ENCODE measurements at places on chromosomes 5 and 9.

DNA sequence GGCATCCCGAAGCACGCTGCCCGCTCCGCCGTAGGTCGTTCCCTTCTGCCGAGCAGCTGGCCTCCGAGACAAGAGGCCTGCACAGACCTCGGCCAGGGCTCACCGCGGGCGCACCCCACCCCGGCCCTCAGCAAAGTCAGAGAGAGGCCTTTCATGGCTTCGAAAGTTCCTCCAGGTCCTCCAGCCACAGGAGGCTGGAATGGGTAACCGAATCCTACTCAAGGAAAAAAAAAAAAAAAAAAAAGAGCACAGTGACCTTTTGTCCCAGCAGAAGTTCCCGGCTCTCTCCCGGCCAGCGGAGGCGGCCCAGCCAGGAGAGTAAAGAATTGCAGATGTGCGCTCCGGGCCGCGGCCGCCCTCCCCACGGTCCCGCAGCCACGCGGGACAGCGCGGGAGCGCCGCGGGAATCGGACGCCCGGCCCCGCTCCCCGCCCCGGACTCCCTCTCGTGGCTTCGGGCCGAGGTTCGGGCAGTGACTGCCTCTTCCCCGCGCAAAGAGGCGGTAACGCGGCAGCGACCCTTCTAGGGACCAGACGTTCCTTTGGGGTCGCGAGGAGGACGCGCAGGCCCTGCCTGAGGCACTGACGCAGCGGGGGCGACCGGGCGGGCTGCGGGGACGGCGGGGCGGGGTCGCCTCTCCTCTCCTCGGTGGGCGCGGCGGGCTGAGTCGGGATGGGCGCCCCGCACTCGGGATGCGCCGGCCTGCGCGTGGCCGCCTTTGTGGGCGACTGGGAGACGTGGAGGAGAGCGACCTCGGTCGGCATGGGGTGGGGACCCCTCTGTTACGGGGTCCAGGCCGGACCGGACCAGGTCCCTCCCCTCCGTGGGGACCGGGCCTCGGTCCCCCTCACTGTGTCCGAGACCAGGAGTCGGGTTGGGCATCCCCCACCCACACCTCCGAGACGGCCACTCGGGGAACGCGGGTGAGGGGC, 754 bp downstream of the GFPT2 start:
- DNase-seq, result no peak

DNA sequence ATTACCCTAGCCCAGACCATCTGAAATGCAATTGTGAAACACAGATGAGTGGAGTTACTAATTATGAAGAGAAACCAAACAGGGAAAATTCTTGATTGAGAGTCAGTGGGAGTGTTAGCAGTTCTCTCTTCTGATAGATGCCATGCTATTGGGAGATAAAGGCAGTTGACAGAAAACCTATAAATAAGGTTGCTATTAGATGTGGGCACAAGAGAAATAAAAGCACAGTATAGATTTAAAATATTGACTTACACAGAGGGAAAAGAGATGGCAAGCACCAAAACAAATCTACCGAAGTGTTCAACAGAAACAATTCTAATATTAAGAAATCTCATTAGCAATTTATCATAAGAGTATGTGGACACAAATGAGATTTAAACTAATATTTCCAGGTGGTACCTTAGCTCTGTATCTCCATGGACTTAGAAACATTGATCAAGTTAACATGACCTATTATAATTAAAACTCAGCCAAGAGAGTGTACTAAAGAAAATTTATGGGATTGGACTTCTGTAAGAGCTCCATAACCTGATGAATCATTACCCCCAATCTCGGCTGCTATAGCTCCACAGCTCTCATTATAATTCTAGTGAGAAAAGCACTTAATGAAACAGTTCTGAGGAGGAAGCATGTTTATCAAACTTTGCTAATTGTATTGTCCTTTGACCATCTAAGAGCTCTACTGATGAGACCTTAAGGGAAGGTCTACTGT, 665.0 kb upstream of the RIOK2 start:
- no peak for DNase-seq

DNA sequence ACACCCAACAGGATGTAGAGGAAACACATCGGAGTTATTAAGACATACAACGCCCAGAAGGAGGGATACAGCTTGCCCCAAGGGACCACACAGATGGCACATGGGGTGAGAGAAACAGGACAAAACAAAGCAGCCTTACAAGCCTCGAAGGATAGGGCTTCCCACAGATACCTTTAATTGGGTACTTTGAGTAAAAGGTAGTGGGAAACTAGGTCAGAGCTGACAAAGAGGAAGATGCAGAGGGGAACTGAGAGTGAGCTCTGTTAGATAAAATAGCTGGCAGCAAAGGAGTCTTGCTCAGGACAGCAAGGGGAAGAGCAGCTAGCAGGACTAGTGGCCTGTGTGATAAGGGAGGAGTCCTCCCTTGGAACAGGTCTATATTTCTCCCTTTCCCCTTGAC, 48.2 kb downstream of the OTP start:
- DNase-seq, result no peak

DNA sequence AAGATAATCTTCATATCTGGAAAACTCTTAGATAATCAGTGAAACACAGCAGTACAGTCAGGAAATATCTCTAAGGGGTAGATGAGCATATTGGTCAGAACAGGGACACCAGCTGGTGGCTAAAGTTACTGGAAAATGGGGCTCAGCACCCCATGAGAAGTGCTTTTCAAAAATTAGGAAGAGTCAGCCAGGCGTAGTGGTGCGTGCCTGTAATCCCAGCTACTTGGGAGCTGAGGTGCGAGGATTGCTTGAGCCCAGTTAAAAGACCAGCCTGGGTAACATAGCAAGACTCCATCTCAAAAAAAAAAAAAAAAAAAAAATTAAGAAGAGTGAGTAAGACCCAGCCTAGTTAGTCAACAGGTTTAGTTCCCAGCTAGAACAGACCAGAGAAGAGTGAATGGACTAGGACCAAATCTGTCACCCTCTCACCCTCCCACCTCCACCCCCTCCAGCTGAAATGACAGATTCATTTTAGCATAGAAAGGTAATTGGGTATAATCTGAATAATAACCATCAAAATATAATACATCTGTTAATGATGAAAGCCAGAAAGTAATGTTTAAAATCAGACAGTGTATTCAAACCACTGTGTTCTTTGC, 120.9 kb downstream of the CDC42SE2 start:
- DNase-seq, result no peak

- DNase-seq, result no peak
Measured at GRCh38 chr9:30575691-30576090, 1808.8 kb upstream of the ACO1 start.

- DNase-seq, result no peak
Measured at GRCh38 chr5:15844871-15845270, 334.7 kb downstream of the MARCHF11 start.

DNA sequence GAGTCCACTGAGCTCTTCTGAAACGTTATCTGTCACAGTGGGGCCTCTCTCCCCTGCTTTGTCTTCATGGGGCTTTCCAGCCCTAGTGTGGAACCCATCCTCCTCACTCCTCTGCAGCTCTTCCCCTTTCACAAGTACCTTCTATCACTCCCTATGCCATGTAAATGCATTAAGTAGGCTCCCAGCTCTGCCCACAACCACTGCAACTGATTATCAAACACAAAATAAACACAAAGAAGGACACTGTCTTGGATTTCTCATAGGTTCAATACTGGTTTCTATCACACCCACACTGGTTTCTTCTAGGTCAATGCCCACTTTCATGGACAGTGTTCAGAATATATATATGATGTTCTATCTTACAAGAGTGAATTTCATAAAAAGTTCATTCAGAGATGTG, 139.4 kb downstream of the GNAQ start:
- DNase-seq, result no peak

DNA sequence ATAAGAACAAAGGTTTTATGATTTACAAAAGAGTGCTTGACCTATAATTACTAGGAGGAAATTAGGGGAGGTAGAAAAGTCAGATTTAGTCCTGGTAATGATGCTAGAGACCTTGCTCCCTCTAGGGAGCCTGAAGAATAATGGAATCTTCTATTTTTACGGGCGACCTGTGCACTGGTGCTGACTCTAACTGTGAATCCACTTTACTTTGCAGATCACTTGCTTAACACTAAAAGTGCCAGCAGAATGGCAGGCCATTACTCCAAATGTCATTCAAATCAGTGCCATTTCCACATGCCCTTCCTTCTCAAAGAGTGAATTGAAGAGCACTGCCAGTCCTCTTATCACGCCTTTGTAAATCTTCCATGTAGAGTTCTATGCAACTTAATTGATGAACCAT, 359.4 kb upstream of the ARRDC3 start:
- peak; percentile 67 for DNase-seq

DNA sequence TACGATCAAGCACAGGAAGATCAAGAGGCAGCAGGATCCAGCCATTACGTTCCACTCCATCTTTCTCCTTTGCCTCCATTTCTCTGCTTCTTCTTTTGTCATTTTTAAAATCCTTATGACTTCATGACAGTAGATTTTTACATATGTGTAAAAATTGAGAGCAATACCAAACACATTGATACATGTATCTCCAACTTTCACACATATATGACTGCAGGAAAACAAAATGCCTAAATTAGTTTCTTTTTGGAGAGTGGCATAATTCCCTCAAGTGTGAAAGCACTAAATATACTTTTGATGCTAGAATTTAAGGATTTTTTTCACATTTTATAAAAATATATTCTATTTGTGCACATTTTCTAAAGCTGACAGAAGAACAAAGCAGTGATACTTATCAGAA, 8.6 kb upstream of the ZNF608 start:
- DNase-seq, result no peak

DNA sequence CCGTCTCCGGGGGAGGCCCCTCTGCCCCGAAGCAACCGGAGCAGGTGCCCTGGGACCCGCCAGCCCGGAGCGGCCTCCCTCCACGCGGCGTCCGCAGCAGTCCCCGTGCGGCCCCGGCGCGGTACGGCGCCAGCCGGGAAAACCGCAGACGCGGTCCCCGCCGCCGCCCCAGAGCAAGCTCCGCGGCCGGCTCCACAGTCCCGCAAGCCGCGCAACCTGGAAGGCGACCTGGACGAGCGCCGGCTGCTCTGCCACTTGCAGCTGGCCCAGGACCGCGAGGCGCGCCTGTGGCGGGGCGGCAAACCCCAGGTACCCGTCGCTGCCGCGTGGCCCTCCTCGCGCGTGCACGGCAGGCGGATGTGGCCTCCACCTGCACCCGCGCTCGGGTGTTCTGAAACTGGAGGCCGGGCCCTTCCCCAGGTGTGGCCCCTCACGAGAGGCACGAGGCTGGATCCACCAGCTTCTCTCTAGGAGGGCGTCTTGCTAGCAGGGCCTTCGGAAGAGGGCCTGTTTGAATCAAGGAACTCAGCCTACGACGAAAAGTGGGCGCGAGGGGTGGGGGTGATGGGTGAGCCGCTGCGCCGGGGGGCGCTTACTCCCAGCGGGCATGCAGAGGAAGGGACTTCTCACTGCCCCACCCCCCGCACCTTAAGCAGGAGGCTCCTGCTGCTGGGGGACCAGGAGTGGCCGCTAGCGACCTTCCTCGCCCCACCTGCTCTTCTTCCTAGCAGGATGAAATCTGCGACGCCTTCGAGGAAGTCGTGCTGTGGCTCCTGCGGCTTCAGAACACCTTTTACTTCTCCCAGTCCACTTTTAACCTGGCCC, 602 bp downstream of the CCNI2 start:
- no peak for DNase-seq

DNA sequence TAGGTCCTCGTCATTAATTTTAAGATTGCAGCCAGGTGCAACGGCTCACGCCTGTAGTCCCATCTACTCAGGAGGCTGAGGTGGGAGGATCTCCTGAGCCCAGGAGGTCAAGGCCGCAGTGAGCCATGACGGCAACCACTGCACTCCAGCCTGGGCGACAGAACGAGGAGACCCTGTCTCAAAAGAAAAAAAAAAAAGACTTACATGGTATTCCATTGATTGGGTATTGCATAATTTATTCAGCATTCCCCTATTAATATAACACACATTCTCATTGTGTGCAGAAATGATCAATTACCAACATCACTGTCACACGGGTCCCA, 62.9 kb downstream of the DUSP1 start:
- DNase-seq, result no peak

DNA sequence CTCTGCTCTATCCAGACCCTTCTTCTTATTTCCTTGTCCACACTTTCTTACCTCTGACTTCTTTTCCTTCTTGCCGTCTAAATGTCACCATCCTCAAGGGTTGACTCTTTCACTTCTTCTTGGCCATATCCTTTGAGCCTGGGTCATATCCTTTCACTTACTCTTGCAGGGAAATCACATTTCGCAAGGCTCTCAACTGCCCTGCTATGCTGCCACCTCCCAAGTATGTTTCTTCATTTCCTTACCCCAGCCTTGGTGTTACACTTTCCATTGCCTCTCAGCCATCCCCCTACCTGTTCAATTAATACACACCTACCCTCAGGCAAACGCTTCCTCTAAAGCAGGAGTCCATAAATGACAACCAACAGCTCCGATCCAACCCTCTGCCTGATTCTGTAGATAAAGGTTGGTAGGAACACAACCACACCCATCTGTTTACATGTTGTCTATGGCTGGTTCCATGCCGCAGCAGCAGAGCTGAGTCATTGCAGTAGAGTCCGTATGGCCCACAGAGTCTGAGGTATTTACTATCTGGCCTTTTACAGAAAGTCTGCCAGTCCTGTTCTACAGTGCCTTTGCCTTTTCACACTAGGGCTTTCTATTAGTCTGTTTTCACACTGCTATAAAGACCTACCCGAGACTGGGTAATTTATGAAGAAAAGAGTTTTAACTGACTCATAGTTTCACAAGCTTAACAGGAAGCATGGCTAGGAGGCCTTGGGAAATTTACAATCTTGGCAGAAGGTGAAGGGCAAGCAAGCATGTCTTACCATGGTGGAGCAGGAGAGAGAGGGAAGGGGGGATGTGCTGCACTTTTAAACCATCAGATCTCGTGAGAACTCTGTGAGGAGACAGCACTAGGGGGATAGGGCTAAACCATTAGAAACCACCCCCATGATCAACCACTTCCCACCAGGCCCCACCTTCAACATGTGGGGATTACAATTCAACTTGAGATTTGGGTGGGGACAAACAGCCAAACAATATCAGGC, 97.9 kb downstream of the SV2C start:
- no peak for DNase-seq

- DNase-seq, result no peak
Measured at GRCh38 chr5:9698125-9698826, 68.1 kb upstream of the TAS2R1 start.

DNA sequence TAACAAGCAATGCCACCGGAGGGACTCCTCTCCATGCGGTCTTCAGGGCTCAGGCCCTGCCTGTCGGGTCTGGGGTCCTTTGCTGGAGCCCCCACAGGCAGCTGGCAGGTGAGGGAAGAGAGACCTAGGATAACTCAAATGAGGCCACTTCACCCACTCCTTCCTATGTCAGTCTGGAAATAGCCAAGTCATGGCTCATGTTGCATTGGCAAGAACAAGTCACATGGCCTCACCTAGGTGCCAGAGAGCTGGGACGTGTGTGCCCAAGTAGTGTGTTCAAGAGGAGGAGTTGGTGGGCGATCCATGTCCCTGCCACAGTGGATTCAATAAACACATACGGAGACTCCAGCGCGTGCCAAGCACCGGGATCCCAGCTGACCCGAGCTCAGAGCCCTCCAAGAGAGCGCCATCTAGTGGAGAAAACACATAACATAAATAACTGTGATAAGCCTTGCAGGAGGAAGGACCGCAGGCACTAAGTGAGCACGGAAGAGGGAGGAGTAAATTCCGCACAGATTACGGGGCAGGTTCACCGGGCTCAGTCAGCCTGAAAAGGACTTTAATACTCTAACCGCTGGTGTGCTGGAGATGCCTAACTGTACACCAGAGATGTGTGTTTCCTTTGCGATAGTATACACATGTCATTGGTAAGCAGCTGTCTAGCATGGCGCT, 580.8 kb downstream of the CCDC171 start:
- no peak for DNase-seq

All from NCI-H187 treated with DMSO at 0.1 percent for 48 hours (cell line).